GM23338 (cell line): ENCODE measurements at places on chromosomes 11 and 22.
A peak's percentile ranks its signal among the peaks of the same experiment; 100 is the strongest.

DNA sequence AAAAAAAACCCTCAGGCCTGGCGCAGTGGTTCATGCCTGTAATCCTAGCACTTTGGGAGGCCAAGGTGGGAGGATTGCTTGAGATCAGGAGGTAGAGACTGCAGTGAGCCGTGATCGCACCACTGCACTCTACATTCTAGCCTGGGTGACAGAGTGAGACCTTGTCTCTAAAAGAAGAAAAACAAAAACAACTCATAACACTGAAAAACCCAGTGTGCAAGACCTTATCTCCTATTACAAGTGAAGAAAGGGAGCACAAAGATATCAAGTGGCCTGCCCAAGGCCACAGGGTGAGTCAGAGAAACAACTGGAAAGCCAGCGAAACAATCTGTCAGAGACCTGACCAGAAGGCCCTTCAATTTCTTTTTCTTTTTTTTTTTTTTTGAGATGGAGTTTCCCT is 2.5 kb downstream of the TXN2 start:
- no peak for DNase-seq

GRCh38 chr11:124150684-124151083 is 32.5 kb upstream of the OR10D3 start:
- DNase-seq: no peak

- peak; percentile 41 for DNase-seq
Observed at GRCh38 chr11:3626250-3626960, 15.4 kb downstream of the ART5 start.

- peak; percentile 60 for DNase-seq
Observed at GRCh38 chr22:28799606-28800307, 612 bp downstream of the XBP1 start.

DNA sequence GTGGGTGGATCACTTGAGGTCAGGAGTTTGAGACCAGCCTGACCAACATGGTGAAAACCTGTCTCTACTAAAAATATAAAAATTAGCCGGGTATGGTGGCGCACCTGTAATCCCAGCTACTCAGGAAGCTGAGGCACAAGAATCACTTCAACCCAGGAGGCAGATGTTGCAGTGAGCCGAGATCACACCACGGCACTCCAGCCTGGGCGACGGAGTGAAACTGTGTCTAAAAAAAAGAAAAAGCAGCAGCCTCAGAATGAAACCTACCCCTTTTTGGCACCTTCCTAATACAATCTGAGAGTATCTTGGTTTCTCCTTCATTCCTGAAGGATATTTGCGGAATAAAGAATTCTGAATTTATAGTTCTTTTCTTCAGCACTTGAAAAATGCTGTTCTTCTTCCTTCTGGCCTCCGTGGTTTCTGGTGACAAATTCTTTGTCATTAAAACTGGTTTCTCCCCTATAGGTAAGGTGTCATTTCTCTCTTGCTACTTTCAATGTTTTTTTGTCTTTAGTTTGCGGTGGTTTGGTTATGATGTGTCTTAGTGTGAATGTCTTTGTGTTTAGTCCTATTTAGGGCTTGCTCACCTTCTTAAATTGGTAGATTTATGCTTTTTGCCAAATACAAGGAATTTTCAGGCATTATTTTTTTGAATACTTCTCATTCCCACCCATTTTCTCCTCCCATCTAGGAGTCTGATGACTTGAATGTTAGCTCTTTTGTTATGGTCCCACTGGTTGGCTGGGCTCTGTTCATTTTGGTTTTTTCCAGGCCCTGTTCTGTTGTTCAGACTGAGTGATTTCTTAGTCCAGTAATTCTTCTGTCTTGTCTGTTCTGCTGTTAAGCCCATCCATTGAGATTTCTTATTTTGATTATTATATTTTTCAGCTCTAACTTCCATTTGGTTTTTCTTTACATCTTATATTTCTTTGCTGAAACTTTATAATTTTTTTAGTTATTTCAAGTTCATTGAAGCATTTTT is 15.4 kb downstream of the ASRGL1 start:
- no peak for DNase-seq

GRCh38 chr22:35660291-35661127 is 12.3 kb downstream of the APOL6 start:
- DNase-seq: no peak

DNA sequence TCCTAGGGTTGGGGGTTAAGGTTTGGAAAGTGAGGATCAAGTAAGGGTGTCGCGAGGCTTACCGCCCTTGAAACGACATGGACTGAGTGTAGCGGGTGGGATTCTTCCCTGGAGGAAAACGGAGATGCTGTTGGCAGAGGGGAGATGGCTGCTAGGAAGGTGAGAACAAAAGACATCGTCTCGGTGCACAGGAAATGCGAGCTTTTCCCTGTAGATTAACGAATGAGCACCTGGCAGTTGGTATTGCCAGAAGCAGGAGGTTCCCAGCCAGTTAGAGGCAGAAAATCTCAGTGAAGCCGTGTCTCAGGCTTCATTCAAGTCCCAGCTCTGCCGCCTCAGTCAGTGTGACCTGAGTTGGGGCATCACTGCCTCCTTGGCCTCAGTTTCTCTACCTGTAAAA is 1.4 kb upstream of the LHFPL7 start:
- peak; percentile 56 for DNase-seq

DNA sequence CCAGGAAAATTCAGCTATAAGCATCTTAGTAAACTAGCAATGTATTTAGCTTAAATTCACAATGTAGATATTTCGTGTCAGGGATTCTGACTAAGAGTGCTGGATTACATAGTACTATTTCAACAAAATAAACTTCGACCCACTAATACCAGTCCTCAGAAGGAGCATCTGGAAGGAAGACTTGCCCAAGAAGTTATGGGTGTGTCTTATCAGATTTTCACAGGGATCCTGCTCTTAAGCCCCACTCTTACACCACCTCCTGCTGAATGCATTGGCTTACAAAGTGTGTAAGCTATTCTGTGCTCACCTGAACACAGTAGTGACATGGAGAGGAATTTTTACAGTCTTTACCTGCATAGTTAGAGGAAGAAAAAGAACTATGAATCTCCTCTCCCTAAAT is 35.4 kb upstream of the ANO5 start:
- no peak for DNase-seq

DNA sequence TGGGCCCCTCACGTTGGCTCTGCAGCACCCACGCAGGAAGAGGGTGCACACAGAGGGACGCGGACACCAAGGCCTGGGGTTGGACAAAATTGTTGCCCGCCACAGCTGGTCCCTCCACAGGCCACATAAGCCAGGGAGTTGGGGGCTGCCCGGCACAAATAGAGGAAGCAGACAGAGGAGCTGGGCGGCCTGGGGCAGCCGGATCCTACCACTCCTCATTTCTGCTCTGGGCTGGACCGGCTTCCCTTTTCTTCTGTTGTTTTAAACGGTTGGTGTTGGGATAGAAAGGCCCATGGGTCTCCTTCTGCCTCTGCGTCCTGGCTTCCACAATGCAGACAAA is 36.4 kb upstream of the LINC01488 start:
- no peak for DNase-seq

DNA sequence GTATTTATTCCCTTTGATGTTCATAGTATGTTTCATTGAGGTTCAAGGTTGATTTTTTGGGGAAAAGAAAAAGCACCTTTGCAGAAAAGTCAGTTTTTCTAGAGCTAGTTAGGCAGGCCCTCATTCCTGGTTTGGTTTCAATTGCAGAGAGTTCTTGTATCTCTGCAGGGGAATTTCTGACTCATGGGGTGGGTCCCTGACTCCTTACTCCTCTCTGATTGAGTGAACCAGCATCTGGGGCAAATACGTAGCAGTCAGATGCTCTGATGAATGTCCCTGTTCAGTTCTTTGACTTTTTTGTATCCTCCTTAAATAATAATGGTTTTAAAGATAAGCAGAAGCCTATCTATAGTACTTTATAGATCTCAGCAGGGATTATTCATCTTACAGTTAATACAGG is 7.7 kb upstream of the NCR3LG1 start:
- peak; percentile 26 for DNase-seq

DNA sequence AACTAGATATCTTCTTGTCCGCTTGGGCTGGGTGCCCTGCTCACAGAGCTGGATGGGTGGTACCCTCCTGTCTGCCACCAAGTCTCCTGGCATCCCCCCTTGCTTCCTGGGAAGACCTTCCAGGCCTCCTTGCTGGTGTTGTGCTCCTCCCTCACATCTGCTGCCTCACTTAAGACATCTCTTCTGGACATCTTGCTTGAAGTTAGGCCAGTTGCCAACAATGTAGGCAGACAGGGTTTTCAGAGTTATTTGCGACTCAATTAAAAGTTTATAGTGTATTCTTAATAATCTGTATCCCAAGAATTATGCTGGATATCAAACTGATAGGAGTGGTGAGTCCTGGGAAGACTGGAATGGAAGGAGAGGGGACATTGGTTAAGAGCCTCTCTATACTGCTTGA is 64.0 kb upstream of the TNRC6B start:
- DNase-seq: no peak

- no peak for DNase-seq
Observed at GRCh38 chr11:114416441-114416961, 16.0 kb downstream of the RBM7 start.

DNA sequence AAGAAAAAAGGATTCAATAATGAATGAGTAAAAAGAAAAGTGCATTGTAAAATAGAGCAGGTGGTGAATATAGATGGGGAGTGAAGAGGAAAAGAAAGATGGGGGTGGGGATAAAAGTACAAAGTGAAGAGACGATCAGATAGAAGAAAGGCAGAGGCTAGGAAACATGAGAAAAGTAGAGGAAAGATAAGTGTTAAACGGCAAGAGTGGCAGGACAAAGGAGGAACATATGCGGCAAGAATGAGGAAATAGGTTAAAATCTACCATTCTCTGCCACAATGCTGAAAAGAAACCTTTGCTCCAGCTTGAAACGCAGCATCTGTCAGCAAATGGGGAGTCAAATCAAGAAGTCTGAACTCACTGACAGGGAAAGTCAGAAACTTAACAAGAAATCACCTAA is 6.8 kb downstream of the FUT4 start:
- no peak for DNase-seq

GRCh38 chr11:128582496-128583366 is 4.6 kb downstream of the ETS1 start:
- peak; percentile 89 for DNase-seq

DNA sequence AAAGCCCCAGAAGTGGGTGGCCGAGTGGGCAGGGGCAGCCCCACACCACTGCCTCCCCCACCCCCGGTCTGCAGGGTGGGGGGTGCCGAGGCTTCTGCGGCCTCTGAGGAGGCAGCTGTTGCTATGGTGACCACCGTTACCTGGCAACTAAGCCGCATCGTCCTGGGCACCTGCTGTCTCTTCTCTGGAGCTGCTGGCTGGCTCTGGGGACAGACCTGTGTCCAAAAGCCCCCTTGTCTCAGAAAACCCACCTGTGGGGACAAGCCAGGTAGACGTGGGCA is 79.9 kb upstream of the PRR5 start:
- DNase-seq: no peak

DNA sequence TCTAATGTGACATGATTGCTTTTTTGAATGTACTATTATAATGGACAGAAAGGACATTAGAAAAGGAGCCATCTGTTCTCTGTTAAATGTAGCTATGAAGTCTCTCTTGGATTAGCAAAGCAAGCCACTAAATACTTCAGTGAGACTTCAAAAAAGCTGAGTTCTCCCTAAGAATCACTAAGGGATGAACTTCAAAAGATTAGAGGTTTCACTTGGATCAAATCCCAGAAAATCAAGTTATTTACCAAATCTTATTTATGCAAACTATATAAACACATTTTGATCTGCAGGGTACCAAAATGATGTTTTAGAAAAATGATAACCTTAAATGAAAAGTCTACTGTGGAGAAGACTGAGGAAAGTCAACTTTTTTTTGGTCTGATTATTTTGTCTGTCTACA is 82.1 kb upstream of the MTMR2 start:
- DNase-seq: no peak

DNA sequence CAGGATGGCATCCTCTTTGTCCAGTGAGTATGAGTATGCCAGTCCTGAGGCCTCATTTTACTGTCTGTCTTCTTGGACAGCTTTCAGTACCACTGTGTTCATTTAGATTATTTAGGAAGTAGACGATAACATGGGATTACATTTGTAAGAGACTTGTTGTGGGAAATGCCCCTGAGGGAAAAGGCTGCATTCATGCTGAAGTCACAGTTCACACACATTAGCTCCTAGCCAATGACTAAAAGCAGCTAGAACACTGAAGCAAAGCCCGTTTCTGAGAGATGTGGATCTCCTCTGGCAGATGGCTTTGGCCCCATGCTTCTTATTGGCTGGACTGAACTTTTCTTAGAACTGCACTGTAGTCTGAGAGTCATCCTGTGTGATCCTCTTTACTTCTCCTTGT is 242.4 kb downstream of the FAM76B start:
- DNase-seq: no peak

DNA sequence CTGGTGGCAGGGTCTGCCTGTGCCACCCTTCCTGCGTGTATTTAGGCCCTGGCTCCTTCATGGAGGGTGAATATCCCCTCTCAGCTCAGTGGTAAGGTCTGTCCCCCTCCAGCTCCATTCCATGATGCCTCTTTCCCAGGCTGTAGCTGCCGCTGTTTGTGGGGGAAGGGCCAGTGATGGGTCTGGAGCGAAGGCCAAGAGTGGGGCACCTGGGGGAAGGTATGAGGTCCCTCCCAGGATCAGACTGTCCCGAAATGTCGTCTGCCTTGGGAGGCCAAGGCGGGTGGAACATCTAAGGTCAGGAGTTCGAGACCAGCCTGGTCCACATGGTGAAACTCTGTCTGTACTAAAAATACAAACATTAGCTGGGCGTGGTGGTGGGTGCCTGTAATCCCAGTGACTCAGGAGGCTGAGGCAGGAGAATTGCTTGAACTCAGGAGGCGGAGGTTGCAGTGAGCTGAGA is 1.1 kb downstream of the CD151 start:
- peak; percentile 62 for DNase-seq

GRCh38 chr11:35619855-35620640 is 1.8 kb downstream of the FJX1 start:
- DNase-seq: peak; percentile 89

DNA sequence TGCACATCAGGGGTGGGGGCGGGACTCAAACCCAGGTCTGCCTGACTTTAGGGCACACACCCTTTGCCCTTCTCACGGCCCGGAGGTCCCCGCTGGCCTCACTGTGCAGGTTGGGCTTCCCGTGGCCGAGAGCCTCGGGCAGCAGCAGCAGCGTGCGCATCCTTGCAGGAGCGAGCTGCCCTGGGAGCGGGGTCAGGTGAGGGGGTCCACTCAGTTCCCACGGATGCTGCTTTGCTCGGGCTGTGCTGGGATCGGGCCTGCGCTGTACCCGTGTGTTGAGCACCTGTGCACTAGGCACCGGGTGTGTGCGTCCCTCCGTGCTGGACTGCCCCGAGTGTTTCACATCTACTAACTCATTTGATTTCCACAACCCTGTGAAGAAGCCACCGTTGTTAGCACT is 25.1 kb downstream of the PRR5 start:
- DNase-seq: no peak

GRCh38 chr11:35163702-35164496 is 24.9 kb downstream of the CD44 start:
- peak; percentile 65 for DNase-seq

- peak; percentile 92 for DNase-seq
Observed at GRCh38 chr11:114317787-114318137, 21.6 kb downstream of the NNMT start.

GRCh38 chr11:68199295-68199987 is 13.7 kb downstream of the KMT5B start:
- no peak for DNase-seq
